ENCODE measurements at places on chromosomes 5 and 9.

DNA sequence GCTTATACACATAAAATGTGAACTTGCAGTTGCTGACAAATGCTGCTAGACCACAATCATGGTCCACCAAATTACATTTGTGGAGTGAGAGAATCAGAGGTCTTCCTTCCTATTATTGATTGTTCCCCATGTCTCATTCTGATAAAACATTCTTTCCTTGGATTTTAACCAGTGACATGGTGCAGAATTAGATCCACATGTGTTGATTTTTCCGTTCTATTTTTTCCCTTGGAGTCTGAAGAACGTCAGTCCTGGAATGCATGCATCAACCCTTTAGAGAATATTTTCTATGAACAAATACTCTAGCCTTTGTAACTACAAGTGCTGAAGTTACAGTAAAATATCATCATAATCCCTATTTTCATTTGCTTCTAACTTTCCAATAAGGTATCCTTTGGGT is 170.7 kb upstream of the SPRY4 start:
- DNase-seq, result no peak

GRCh38 chr9:12817702-12818101 is 42.9 kb downstream of the LURAP1L start:
- DNase-seq, result no peak

DNA sequence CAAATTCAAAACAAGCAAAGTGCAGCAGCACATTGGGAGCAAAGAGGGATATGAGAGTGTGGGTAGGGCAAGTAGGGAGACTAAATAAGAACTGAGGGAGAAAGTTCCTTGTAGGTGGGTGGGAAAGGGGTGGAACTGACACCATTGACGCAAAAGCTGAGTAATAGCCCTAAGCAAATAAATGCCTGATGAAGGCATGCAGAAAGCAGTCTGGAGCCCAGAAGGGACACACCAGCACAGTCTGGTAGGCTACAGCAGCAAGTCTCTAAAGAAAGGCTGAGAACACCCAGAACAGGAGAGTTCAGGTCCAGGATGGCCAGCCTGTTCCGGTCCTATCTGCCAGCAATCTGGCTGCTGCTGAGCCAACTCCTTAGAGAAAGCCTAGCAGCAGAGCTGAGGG is at the start of gene INSL4:
Gene INSL4, plus strand, starts transcription at position 208 of the 400 bp plus-strand sequence. Its CDS starts 105 bp downstream, at position 313.
- DNase-seq, result no peak

- DNase-seq, result no peak
These were observed 8.6 kb upstream of the PSAT1 start for GRCh38 chr9:78288214-78288892.

GRCh38 chr9:100813871-100814270 is 214.7 kb upstream of the PLPPR1 start:
- DNase-seq, result no peak

- DNase-seq, result no peak
These were observed 16.8 kb upstream of the TCOF1 start for GRCh38 chr5:150340614-150341255.

DNA sequence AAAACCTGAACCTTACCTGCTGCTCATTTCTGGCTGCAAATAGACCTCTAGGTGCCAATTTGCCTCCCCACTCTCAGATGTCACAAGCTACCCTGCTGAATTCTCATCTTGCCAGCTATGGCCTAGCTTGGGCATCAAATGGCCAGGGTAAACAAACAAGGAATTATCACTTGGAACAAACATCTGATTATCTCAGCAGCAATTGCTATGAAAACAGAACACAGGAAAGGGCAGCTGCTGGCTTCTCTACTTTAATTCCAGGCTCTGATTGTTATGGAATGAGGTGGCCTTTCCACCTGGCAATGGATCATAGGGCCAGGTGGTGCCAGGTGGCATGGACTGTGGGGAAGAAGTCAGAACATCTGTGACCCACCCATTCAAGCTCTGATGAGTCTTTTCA is 505.1 kb downstream of the TLR4 start:
- DNase-seq, result no peak

DNA sequence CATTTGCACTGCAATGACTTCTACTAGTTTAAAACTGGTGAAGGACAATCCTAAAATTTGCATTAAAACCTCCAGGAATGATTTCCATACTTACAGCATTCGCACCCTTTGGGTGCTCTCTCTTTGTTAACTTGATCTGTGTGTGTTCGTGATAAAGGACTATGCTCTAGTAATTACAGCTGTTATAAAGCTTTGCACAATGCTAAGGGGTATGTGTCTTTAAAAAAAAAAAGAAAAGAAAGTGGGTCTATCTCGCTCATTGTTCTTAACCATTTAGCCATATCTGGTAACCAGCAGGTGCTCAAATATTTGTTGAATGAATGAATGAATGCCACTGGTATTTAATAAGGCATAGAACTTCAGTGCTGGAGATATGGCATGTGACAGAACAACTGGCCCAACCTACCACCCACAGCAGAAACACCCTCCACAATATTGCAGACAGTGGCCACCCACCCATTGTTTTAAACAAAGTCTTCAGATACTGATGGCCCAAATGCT is 8.7 kb downstream of the TRIM36 start:
- no peak for DNase-seq

- no peak for DNase-seq
These were observed 100.7 kb downstream of the GAS1 start for GRCh38 chr9:86846656-86847055.

All from stimulated activated CD4-positive, alpha-beta T cell treated with anti-CD3 and anti-CD28 coated beads, TNF-alpha, amount 100 ng/mL, for 24 hours (primary cell).